T-helper 1 cell (primary cell): ENCODE measurements at places on chromosomes 7 and 10.

DNA sequence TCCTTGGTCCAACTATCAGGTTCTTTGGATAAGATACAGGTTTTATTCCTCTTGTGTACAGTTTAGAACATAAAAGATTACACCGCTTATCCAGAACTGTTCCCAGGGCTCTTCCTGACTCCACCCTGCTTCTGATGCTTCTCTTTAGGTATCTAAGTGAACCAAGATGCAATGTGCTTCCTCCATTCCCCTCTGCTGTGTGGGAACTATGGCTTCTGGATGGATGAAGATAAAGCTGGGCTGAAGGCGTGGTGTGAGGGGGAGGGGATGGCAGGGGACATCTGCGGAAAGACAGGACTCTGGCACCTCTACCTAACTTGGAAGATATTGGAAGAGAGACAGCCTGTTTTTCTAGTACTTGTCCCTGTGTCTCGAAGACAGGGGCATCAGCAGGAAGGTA lies 209.9 kb upstream of the TBX20 start:
- DNase-seq: no peak

- no peak for DNase-seq
Observed at GRCh38 chr10:84946904-84947303, 618.5 kb downstream of the CCSER2 start.

GRCh38 chr10:113425541-113425951 lies 127.3 kb upstream of the HABP2 start:
- DNase-seq: no peak

- DNase-seq: no peak
Observed at GRCh38 chr7:11648101-11648500, 183.9 kb downstream of the THSD7A start.

DNA sequence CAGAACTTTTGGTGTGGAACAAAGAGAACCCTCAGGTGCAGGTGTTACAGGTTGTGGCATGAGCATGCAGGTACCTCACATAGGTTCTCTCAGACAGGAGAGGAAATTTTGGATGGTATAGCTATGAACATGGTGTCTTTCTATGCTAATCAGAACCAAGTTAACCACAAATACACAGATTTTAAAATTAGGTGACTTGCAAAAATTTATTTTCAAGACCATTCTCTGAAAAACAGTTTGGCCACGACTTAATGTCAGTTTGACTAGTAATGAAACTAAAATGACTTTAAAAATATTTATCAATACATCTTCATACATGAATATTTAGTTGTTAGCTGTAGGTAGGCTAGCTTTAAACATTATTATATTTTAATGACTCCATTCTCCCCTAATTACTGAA lies 129.6 kb downstream of the SRI start:
- no peak for DNase-seq

DNA sequence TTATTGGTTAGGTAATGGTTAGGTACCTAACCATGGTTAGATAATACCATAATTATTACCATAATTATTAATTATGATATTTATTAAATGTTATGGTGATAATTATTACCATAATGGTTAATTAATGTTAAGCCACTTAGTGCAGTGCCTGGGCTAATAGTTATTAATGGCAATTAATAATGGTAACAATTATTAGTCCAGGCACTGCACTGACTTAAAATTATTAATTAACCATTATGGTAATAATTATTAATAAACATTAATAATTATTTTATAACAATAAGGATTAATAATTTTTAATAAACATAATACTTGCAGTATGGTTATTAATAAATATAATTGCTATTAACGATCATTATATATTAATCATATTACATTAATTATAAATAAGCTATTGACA lies 604.0 kb downstream of the CALN1 start:
- no peak for DNase-seq

DNA sequence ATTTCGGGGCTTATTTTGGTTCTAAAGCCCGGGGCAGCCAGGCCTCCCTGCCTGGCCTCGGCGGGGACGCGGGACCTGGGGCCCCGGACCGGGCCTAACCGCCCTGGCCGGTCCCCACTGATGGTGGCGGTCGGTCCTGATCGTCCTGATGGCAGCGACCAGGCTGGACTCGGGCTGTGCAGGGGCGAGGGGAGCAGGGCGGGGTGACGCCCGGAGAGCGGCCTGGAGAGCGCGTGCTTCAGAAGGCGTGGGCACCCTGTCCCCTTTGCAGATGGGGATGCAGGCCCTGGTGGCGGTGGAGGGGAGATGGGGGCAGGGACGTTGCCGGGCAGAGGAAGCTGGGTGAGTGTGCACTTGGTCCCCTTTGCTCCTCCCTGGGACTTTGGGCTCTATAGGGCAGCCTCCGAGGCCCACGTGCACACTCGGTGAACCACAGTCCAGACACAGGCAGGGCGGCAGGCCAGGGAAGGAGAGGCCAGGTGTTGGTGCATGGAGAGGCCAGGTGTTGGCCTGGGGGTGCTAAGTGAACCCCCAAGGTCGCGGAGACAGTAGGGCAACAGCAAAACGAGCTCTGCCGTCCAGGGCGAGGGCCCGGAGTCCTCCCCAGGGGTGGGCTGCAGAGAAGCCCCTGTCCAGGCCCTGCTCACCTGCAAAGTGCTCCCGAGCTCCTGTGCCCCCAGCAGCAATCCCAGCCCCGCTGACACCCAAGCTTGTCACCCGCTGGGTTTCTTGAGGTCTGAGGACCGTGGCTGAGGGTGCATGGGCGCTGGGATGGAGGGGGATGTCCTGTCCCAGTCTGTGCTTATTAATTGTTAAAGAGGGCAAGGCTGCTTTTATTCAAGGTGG lies 42.4 kb upstream of the FAM20C start:
- peak; percentile 37 for DNase-seq

DNA sequence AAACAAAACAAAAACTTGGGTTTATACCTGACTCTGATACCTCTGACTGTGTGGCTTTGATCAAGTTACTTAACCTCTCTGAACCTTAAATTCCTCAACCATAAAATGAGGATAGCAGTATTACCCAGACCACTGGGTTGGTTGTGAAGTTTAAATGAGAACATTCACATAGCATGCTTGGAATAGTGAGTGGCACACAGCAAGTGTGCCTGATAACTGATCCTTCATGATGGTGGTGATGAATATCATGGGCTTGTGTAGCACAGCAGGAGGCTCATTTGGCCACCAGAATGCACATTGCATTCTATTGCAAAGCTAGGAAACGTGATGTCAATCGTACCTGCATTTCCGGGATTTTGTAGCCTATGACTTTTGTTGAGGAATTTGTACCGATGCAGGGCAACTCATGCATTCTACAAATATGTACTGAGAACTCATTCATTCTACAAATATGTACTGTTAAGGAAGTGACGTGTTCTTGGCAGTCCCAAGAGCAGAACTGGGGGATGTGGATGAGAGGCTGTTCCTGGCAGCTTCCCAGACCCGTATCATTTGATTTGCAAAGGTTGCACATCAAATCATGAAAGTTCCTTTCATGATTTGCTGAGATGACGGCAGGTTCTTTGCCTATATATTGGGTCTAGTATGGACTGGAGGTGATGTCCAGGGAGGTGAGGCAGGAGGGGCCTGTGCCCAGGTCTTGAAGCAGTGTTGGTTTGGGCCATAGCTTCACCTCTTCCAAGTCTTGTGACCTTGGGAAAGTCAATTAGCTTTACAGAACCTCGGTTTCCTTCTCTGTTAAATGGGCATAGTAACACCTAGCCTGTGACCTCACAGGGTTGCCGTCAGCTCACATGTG lies 94.6 kb upstream of the SMNDC1 start:
- no peak for DNase-seq

DNA sequence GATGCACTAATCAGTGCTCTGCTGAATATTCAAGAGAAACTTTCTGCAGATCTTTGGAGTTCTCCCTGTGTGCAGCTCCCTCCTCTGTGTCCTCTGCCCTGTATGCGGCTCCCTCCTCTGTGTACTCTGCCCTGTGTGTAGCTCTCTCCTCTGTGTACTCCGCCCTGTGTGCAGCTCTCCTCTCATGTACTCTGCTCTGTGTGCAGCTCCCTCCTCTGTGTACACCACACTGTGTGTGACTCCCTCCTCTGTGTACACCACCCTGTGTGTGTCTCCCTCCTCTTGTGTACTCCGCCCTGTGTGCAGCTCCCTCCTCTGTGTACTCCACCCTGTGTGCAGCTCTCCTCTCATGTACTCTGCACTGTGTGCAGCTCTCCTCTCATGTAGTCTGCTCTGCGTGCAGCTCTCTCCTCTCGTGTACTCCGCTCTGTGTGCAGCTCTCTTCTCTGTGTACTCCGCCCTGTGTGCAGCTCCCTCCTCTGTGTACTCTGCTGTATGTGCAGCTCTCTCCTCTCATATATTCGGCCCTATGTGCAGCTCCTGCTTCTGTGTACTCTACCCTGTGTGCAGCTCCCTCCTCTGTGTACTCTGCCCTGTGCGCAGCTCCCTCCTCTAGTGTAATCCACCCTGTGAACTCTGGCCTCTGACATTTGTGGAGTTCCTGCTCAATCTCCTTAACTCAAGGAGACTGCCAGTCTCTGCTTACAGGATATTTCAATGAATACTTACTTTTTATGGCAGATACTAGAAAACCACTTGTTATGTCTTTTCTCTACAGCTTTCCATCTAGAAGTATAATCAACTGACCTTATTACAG lies 280.4 kb downstream of the GLRX3 start:
- no peak for DNase-seq

- no peak for DNase-seq
Observed at GRCh38 chr10:117163954-117164548, 26.0 kb upstream of the VAX1 start.
